Fibroblast of pulmonary artery (primary cell): ENCODE measurements at places on chromosomes 6 and 20.

DNA sequence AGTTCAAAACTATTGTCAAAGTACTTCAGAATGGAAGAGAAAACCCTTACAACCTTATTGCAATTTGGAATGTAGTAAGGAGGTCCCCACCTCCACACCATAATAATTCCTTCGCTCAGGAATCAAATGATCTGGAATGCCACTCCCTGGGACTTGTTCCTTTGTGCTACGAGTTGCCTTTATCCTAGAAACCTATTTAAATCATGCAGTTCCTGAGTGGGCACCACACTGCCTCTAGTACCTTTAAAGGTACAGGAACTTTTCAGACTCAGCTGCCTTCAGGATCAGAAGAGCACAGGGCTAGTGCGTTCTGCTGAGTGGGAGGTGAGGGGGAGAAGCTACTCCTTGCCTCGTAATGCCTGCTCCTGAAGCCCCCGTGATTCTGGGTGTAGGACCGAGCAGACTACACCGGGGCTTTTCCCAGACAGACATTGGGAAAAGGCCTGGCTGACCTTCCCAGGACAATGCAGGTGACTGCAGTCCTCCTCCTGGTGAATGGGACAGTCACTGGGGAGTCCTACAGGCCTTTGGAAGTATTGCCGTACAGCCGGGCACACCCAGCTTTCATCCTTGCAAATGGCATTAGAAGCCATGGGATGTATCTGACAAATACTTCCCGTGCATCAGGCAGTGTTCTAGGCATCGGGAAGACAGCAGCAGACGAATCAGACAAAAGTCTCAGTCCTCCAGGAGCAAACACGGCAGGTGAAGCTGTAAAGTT lies 11.8 kb upstream of the TUBB2B start:
- no peak for DNase-seq

DNA sequence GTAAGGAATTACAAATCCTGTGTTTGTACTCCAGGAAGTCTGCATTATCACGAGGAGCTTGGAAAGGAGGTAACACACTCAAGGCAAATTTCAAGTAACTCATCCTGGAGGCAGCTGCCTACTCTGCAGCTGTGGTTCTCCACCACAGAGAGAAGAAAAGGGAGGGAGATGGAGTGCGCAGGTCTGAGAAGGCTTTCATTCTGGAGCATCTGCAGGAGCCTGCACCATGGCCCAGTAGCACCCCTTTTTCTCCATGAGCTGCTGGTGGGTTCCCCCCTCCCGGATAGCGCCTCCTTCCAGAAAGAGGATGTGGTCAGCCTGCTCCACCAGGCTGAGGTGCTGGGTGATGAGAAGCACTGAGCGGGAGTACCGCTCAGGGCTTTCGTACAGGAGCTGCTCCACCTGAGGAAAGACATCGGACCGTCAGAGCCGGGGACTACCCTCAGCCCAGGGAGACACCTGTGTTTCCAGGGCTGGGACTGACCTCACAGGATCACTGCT lies 1.6 kb upstream of the PSMB8 start:
- no peak for DNase-seq

GRCh38 chr6:120363429-120363828 lies 970.9 kb downstream of the TBC1D32 start:
- DNase-seq, result no peak

DNA sequence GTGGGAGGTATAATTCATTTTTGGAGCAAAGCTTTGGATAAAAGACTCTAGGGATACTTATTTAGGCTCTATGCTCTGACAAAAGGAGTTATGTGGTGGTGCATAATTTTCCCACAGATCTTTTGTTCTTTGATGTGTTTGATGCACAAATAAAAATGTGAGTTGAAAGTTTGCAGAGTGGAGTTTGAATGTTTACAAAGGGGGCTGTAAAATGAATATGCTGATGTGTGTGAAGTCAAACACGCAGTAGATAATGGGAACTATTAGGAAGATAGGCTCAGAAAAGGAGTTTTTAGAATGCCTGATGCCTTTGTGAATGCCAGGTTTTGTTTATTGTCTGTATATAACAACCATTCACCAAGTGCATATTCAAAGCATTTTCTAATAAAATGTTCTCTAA lies 545.0 kb upstream of the EPHA7 start:
- no peak for DNase-seq

- DNase-seq, result no peak
Measured at GRCh38 chr6:160394654-160395035, 46.5 kb downstream of the SLC22A3 start.

DNA sequence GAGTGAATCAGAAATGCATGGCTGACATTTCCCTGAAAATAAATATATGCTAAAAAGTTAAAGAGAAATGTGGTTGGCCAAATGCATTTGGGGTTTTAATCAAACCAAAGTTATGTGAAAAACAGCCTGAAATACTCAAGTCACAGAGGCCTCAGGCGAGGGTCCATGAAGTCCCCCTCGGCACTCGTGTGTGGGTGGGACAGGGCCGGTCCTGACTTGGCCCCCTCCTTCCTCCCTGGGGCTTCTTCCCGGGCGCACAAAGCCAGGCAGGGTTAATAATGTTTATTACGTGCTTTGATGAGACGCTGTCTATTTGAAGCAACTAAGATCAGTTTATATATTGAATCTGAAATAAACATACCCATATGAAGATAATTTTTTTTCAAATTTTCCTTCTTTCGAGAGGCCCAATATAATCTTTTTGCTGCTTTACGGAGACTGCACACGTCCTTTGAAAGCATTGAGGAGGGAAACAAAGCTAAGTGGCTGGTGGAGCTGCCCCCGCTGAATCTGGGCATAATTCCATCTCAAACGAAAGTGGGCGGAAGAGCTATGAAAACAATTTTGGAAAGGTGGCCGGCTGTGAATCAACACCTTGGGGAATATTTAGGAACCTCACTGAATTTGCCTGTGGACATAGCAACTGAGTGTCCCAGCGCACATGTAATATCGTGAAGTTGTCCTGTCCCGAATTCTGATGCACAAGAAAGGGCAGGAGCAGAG lies 55.8 kb upstream of the SMOC2 start:
- peak; percentile 1 for DNase-seq

DNA sequence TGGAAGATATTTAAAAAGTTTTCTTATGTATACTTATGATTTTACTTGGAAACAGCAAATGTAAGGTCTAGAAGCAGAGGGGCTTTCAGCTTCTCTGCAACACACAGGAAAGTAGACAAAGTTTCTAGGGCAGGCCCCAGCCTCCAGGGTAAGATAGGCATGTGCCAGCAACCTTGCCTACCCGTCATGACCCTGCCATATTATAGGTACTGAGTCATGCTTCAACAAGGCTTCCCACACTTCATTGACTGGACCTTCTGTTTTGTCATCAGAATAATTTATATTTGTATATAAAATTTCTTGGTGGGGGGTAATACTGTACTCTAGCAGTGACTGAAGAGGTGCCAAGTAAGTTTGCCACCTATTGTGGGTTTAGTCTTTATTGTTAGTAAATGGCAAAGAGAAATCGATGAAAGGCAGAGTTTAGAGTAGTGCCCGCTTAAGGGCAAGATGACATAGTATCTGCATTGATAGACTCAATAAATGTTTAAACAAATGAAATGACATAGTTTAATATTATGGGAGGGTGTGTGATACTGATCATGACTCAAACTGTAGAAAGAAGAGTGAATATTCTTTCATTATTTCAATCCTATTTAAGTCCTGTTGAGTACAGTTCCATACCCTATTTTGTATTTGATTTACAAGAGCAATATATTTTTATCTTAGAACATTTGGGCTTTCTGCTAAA lies 95.6 kb downstream of the JARID2 start:
- DNase-seq, result no peak

GRCh38 chr20:63119963-63120807 lies 95.7 kb downstream of the YTHDF1 start:
- DNase-seq, result no peak

DNA sequence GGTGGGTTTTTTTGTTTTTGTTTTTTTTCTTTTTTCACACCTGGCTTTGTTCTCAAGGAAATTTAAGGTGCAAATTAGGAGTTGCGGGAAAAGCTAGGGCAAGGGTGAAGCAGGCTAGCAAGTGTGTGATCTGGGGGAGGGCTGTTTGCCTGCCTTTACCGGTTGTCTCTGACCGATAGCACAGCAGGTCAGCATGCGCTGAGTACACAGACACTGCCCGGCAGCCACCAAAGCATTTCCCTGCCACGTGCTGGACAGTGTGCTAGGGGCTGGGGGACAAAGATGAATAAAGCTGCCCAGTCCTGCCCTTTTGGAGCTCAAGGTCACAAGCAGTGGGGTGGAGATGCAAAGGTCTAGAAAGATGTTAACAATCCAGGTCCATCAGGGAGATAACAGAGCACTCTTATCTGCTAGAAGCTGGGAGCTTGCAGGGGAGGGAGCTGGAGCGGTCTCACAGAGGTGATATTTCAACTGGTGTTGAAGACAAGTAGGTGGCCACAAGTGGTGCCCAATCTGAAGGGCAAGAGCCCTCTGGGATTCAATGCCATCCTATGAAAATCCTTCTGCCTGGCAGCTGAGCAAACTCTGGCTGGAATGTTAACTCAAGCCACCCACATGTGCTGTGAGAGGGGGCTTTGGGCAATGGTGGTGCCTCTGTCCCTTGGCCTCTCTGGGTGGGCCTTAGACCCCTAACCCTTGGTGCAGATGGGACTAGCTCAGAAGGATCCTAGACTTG lies 24.5 kb downstream of the TTBK1 start:
- DNase-seq, result no peak

GRCh38 chr6:152356662-152357061 lies 280.5 kb downstream of the SYNE1 start:
- DNase-seq, result peak; percentile 82

GRCh38 chr6:108675226-108676200 lies 114.8 kb downstream of the FOXO3 start:
- no peak for DNase-seq

DNA sequence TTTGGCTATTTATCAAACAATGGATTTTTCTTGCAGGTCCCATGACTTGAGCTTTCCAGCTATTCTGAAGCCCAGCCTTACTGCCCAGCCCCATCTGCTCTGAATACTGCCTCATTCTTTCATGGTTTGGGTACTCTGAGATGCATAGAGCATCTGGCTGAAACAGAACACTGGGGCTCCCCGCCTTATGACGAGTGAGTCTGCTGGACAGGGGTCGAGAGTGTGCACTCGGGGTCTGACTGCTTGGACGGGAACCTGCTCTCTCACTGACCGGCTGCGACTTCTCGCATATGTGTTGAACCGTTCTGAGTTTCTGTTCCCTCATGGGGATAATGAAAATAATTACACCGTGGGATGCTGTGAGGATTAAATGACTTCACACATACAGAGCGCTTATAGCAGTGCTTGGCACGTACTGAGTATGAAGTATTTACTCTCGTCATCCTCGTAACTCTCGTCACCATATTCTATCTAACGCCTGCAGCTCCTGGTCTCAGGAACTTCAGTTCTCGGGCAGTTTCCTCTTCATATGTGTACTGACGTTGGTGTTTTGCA lies 59.5 kb upstream of the MPC1 start:
- no peak for DNase-seq

GRCh38 chr6:129736105-129736504 lies 26.1 kb upstream of the ARHGAP18 start:
- DNase-seq, result no peak

- no peak for DNase-seq
Measured at GRCh38 chr20:59836767-59837166, 96.7 kb downstream of the SYCP2 start.

DNA sequence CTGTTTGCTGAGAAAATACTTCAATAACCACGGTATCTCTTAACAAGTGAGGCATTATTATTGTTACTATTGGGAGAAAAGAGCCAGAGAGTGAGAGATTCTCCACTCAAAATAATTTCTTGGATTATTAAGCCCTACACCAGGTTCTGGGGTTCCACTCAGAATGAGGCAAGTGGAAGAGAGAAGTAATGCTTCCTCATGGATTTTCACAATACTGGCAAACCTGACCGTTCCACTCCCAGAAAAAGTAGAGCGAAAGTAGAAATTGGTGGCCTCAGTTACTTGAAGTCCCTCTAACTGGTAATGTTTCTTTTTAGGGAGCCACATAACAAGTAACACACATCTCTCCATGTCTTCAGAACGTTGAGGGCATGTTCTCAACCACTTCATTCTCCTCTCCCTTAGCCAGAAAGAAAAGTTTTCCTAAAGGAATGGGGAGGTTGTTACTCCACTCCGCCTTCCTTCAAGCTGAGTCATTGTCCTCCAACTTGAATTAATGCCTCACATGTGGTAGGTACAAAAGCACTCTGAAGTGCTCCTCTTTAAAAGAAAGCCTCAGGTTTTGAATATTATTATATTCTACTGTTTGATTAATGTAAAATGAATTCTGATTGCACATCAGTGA lies 1.9 kb downstream of the BAG2 start:
- peak; percentile 80 for DNase-seq
